ENCODE measurements at places on chromosomes 3 and 15.

DNA sequence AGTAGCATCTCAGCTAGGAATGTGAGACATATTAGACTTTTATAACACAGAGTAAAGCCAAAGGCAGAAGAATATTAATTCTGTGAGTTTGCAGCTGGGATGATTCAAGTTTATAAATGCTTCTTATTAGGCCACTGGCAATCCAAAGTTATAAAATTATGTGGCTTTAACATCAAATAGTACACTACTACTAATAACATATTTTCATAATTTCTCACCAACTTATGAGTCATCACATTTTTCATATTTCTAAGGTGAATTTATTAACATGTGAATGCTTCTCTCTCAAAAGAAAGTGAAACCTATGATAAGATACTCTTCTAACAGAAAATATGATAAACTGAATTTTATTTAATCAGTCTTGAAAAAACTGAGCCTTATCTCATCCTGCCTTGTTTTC is 1348.2 kb upstream of the ALCAM start:
- no peak for DNase-seq

GRCh38 chr3:181729341-181729869 is 17.7 kb downstream of the SOX2 start:
- DNase-seq = no peak

DNA sequence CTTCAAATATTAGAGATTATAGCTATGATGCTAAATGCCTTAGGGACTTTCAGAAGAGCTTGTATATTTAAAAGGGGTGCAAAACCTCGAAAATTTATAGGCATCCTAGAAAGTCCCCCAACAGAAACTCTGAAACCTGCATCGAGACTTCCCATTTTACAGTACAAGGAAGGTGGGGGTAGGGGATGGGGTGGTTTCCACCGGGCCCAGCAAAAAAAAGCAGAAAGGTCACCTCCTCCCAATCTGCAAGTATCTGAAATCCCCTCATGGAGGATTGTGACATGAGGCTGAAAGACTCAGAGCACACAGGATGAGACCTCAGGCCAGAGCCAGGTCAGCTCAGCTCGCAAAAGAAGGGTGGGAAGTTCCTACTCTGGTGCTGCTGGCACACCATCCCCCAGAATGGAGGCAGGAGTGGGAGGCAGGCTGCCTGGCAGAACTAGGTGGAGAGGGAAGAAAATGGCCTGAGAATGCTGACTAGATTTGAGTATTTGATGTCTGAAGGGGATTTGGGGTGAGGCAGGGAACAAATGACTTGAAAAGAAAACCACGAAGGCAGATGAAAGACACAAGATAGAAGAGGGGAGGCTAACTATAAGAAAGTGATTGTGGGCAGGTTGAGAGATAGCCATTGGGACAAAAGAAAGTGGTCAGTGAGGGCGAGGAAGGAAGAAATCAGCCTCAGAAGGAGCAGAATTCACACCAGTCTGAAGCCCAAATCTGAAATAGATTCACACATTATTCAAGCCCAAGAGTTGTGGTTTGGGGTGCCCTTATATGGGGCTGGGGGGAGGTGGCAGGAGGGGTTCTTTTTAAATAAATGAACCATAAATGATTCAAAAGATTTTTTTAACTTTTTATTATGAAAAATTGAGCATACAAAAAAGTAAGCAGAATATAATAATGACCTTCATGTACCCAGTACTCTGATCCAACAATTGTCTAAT is 22.5 kb upstream of the TSC22D2 start:
- DNase-seq = peak; percentile 32

GRCh38 chr3:187628169-187628568 is 42.0 kb downstream of the SST start:
- no peak for DNase-seq

- no peak for DNase-seq
These were observed 88.5 kb upstream of the NANOGP8 start for GRCh38 chr15:35173444-35174118.

DNA sequence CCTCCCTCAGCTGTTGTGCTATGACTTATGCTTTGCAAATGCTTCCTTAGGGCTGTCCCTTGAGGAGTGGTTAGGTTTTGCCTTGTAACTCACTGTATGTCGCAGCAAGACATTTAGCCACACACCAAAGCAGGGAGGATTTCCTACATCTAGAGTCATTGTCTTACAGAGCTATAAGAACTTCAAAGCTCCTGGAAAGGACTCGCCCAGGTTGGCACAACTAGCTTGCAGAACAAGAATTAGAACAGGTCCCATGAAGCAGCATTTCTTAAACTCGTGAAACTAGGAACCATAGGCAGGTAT is 19.4 kb upstream of the ACAP2 start:
- DNase-seq = no peak

- DNase-seq = peak; percentile 34
These were observed 802 bp upstream of the NECTIN3 start for GRCh38 chr3:111070772-111071256.

DNA sequence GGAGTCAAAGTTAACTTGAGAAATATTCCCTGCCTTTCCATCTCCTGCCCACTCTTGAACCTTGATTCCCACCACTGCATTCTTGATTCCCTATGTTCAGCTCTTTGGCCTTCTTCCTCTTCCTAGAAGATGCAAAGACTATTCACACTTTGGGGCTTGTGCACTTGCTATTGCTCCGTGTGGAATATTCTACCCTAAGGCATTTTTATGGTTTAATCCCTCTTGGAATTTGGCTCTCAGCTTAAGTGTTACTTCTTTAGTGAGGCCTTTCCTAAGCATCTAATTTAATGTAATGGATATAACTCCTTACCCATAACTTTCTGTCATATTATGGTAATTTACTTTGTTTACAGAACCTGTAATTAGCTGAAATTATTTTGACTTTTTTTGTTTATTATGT is 318.9 kb upstream of the COL8A1 start:
- DNase-seq = no peak

DNA sequence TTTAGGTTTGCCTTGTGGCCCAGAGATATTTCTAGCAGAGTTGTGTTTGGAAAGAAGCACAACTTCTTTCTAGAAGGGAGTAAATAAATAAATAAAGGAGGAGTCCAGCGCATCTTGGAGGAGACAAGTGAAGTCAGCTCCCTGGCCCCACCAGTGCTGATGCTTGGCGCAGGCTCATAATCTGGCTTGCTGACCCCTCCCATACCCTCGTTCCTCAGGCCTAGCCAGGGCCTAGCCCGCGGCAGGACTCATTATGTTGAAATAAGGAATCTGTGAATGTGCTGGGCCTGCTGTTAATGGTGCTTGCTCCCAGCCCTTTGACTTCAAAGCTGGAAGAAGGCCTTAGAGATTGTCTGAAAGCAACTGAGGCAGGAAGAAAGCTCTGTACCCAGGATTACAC is 3.1 kb downstream of the ZNF710 start:
- DNase-seq = no peak

GRCh38 chr15:89419370-89419984 is 76.9 kb downstream of the RHCG start:
- peak; percentile 9 for DNase-seq

DNA sequence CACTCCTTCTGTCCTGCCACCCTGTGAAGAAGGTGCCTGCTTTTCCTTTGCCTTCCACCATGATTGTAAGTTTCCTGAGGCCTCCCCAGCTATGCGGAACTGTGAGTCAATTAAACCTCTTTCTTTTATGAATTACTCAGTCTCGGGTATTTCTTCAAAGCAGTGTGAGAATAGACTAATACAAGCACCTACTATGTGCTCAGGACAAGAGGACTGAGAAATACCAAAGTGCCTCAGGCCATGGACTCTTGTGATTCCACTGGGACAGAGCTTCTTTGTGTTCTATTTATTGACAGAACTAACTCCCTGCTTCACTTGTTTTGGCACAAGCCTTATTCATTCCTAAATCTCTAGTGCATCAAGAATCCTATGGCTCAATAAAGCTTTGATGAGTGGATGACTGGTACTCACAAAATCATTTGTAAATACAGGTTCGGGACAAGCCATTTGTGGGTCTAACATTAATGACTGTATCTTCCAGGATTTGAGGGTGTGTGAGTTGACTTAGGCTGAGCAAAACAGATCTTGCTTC is 204.2 kb downstream of the PDCD6IP start:
- DNase-seq = no peak

- no peak for DNase-seq
These were observed 5.5 kb downstream of the TAGLN3 start for GRCh38 chr3:112004187-112004586.

GRCh38 chr3:37290551-37290950 is 116.2 kb upstream of the LRRFIP2 start:
- no peak for DNase-seq

DNA sequence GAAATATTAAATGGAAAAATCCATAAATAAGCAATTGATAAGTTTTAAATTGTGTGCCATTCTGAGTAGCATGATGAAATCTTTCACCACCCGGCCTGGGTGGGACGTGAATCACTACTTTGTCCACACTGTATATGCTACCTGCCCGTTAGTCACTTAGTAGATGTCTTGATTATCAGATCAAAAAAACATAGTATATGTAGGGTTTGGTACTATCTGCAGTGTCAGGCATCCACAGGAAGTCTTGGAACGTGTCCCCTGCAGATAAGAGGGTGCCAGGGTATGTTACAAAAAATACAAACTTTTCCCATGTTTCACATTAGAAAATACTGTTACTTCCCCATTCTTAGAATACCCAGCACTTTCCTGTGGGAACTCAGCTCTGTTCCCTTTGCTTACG is 35.2 kb downstream of the FAM81A start:
- no peak for DNase-seq

- no peak for DNase-seq
These were observed 36.7 kb upstream of the ZNF710 start for GRCh38 chr15:89964232-89964954.

GRCh38 chr3:195212749-195213375 is 58.1 kb downstream of the XXYLT1 start:
- DNase-seq = no peak

- DNase-seq = no peak
These were observed 280.7 kb upstream of the ARHGEF26 start for GRCh38 chr3:153840487-153840886.

DNA sequence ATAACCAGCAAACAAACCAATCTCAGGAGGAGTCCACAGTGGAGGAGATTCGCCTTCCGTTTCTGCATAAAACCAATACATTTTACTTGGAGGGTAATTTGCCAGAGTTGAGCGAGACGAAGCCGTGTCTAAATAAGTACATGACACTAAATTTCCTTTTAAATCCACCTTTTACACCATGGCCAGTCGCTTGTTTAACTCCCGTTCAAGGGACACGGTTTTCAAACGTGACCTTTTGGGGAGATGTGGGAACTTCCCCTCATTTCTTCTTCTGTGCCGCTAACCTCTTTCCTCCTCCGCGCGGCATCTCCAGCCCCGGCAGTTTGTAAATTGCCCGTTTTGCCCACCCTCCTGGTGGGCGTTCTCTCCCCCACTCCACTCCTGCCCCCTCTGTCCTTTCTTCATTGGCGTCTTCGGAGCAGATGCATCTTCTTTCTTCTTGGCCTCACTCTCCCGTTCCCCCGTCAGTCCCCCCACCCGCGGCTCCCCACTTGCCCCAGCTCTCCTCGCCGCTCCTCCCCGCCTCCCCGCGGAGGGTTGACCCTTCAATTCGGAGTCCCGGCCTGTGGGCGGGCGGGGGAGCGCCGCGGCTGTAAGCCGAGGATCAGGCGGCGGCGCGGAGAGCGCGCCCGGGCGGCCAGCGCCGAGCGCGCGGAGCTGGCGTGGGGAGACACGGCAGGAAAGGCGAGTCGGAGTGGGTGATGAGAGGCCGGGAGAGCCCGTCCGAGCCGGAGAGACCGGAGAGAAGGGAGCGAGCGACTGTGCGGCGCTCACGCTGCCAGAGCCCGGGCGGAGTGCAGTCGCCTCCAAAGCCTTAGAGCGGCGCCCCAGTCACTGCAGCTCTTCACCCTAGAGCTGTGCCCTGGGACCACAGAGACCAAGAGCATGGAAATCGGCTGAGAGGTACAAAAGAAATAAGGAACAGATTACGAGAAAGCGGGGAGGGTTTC is at the start of gene NLGN1:
NLGN1 (plus strand) TSS at position 584 of the 950 bp plus-strand sequence.
- no peak for DNase-seq

DNA sequence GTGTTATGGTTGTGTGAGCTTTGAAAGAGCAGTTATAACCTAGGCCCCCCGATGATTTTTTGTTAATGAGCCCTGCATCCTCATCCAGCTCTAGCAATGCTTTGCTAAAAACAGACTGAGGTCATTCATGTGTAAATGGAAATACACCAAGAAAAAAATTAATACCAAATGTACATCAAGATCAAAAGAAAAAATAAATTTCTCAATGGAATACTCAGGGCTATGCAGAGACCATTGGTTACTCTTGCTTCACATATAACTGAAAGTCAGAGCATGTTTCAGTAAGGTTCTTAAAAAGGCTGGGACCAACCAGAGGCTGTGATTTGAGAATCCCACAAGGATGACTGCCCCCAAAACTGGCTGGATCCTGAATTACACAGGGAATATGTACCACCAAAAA is 48.0 kb downstream of the ARHGAP31 start:
- no peak for DNase-seq

- DNase-seq = no peak
These were observed 75.4 kb upstream of the RGMA start for GRCh38 chr15:93164409-93164808.

GRCh38 chr15:71581398-71581930 is 228.9 kb upstream of the NR2E3 start:
- no peak for DNase-seq

DNA sequence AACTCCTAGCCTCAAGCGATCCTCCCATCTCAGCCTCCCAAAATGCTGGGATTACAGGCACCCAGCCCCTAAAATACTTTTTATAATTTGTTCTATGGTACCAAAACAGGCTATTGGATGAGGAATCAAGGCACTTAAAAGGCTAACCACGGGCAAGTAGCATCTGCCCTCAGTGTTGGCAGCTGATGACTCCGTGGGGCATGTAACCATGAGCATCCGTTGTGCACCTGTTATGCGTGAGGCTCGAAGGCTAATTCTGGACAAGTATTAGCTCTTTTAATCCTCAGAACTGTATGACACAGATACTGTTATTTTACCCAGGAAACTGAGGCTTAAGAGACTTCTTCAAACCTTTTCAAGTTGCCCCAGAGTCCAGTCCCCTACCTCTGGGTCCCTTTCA is 10.2 kb downstream of the WDR73 start:
- no peak for DNase-seq

DNA sequence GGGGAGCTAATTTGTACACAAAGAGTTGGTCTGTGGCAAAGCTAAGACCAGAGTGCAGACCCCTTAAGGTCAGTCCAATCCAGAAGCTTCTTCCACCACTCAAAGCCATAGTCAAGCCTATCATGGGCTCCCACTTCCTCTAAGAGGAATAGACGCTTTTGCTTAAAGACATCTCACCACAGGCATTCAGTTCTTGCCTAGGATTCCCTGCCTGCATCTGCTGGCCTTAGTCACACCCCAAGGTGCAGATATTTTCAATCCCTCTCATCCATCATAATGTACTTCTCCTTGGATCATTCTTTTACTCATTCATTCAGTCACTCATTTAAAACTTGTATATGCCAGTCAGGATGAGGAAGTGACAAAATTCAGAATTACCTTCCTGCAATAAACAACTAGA is 179.6 kb upstream of the STT3B start:
- no peak for DNase-seq

GRCh38 chr15:81088470-81089013 is 45.5 kb upstream of the CFAP161 start:
- DNase-seq = no peak

DNA sequence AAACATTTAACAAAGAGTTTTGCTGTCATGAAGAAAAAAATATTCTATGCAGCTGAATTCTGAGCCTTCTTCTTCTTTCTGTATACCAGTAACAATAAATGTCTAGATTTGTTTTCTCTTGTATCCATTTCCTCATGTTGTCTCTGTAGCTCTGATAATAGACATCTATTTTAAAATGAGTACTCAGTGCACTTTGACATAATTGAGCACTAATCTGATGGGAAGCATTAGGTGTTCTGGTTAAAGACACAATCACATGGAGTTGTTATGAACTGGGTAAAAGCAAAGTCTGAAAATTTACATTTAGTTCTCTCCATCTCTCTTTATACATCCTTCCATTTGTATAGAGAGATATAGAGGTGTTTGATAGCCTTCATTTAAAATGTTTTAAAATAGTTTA is 230.0 kb downstream of the BCHE start:
- no peak for DNase-seq
